ENCODE measurements at places on chromosomes 3 and 15.

- no peak for DNase-seq
Observed at GRCh38 chr3:125104639-125105038, 48.8 kb upstream of the HEG1 start.

DNA sequence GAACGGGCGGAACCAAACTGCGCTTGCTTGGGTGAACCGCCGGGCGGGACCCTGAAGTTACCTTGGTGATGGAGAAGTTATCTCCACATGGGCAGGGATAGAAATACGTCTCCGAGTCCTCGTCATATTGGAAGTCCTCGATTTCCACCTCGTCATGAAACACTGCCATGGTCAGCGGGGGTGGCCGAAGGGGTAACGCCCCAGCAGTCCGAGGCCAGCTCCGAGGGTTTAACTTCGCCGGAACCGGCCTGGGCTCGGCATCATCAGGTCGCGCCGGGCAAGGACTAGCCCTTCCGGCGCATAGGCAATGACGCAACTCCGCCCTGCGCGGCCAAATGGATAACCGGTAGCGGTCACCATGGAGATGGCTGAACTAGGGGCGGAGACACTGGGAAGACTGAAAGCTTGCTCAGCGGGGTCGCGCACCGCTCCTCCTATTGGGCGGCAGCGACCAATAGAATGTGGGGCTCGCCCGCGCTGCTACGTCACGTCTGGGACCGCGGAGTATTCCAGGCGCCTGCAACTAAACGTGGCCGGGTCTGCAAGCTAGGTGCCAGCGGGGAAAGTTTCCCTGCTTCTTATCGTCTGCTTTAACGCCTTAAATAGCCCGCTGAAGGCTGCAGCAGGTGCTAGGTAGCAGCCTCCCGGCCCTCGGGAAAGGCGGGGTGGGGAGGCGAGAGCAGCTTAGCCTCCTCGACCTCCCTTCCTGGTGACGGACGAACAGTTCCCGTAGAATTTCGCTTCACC is at the start of the genes DPH3 and OXNAD1:
Gene DPH3, minus strand, starts transcription at position 236 of the 747 bp plus-strand sequence. Its CDS starts 67 bp downstream, at position 169.
Gene OXNAD1, plus strand, starts transcription at position 505 of the 747 bp plus-strand sequence. CDS start 5,741 bp downstream, outside the sequence.
- DNase-seq: peak; percentile 96

GRCh38 chr15:48332642-48333034 is 1.4 kb downstream of the DUT start:
- DNase-seq: no peak

GRCh38 chr3:56974247-56974930 is 86.1 kb upstream of the SPATA12 start:
- DNase-seq: no peak

DNA sequence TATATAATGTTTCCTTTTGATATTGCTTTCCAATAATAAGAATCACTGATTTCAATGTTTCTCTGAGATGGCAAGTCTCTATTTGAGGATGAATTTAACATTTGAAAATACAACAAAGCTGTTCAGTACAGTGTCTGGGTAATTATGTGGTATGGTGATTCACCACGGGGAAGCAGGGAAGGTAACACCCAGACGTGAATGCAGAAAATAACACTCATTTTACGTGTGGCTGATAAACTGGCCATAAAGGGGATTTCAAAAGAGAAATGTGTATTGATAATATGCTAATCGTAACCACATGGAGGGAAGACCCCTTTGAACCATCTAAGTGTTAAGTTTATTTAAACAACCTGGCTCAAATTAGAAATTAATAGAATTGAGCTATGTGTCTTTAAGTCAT is 344.6 kb downstream of the GRM7 start:
- no peak for DNase-seq

DNA sequence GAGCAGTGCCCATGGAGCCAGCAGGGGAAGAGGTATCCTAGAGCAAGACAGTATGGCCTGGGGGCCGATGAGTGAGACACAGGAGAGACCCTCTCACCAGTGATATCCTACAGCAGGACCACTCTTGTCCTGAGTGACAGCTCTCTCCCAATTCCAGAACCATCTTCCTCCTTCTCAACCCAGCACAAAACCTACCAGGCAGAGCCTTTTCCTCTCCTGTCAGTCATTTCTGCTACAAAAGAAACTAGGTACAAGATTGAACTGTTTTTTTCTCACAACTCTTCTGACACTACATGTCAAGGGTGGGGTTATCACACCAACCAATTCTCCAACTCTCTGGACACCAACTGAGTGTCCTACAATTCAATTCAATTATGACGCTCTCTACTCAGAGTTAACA is 506.6 kb downstream of the EPHB1 start:
- DNase-seq: no peak

- no peak for DNase-seq
Observed at GRCh38 chr3:188421151-188421821, 267.3 kb downstream of the LPP start.

GRCh38 chr3:129703913-129704312 is 97.4 kb upstream of the PLXND1 start:
- DNase-seq: no peak

DNA sequence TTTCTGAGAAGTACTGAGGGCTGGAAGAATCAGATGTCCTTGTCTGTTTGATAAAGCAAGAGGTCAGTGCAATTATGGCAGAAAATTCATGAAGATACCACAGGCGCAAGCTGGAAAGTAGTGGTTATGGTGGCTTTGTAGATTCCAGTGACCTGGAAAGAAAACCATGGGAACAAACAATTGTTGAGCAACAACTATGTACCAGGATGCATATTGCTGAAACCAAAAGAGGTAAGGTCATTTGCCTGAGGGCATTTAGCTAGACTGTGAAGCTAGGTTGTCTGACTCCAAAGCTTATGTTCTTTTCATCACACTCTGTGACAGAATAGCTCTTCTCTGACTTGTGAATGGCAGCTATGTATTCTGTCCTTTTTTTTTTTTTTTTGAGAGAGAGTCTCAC is 74.0 kb downstream of the B3GALNT1 start:
- DNase-seq: no peak

- no peak for DNase-seq
Observed at GRCh38 chr3:44301746-44302145, 36.8 kb upstream of the TCAIM start.

DNA sequence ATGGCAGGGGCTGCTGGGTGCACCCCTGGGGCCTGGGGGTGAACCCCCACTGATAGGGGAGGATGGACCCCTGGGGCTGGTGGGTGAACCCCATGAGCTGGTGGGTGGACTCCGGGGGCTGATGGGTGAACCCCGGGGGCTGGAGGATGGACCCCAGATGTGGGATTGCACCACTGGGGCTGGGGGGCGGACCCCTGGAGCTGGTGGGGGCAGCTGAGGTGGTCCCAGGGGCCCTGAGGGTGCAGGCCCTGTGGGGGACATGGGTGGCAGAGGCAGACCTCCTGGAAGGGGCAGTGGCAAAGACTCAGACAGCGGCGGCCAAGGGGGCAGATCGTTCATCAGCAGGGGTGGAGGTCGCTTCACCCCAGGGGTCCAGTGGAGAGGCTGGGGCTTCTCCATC is 17.4 kb upstream of the TXNRD3 start:
- DNase-seq: no peak

- no peak for DNase-seq
Observed at GRCh38 chr15:23736033-23736673, 49.0 kb upstream of the NDN start.

GRCh38 chr15:59553879-59554735 is 57.5 kb upstream of the GCNT3 start:
- no peak for DNase-seq

DNA sequence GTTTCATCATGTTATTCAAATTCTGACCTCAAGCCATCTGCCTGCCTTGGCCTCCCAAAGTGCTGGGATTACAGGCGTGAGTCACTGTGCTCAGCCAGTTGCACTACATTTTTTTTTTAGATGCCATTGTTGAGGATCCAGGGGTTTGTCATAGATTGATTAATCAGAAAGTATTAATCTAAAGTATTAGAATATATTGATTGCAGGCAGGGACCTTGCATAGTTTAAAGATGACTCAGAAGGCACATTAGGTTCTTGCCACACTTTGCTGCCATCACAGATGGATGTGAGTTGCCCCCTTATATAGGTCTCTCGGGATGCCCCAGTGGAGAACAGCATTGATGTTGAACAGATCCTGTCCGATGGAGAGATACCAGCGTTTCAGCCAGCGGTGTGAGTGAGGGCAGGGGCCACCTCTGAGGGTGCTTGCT is 41.1 kb downstream of the IGF1R start:
- no peak for DNase-seq

GRCh38 chr15:73052653-73053397 is 562 bp downstream of the NEO1 start:
- no peak for DNase-seq

DNA sequence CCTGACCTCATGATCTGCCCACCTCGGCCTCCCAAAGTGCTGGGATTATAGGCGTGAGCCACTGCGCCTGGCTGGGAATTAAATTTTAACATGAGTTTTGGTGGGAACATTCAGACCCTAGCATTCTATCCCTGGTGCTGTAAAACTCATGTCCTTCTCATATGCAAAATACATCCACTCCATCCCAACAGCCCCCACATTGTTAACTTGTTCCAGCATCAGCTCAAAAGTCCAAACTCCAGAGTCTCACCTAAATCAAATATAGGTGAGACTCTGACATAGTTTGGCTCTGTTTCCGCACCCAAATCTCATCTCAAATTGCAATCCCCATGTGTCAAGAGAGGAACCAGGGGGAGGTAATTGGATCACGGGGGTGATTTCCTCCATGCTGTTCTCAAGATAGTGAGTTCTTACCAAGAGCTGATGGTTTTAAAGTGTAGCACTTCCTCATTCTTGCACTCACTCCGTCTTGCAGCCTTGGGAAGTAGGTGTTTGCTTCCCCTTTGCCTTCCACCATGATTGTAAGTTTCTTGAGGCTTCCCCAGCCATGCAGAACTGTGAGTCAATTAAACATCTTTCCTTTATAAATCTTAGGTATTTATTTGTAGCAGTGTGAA is 96.2 kb upstream of the PLCL2 start:
- DNase-seq: no peak

- no peak for DNase-seq
Observed at GRCh38 chr15:70704166-70704565, 59.2 kb downstream of the UACA start.

DNA sequence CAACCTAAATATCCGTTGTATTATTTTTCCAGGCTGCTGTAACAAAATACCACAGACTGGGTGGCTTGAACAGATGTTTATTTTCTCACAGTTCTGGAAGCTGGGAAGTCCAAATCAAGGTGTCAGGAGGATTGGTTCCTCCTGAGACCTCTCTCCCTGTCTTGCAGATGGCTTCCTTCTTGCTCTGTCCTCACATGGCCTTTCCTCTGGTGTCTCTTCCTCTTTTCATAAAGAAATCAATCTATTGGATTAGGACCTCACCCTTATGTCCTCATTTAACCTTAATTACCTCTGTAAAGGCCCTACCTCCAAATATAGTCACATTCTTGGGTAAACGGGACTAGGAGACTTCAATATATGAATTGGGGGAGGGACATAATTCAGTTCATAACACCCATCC is 89.2 kb upstream of the PLCL2 start:
- no peak for DNase-seq

- no peak for DNase-seq
Observed at GRCh38 chr3:149553781-149554451, 79.4 kb downstream of the TM4SF4 start.

DNA sequence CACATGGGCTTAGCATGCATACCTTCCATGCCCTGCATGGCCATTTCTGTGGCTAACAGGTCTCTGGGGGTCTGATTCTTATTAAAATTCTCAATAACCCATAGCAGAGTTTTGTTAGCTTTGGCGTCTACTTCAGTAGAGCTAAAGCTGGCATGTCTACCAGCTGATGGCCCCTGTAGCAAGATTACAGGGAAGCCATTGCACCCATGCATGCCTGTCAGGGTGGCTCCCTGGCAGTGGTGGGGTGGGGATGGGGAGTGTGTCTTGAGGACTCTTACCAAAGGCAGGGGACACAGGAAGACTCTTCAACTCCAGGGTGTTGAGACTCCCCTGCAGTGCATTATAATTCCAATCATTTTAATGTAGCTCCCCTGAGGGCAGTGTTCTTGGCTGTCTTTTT is 4.7 kb downstream of the KY start:
- DNase-seq: no peak

DNA sequence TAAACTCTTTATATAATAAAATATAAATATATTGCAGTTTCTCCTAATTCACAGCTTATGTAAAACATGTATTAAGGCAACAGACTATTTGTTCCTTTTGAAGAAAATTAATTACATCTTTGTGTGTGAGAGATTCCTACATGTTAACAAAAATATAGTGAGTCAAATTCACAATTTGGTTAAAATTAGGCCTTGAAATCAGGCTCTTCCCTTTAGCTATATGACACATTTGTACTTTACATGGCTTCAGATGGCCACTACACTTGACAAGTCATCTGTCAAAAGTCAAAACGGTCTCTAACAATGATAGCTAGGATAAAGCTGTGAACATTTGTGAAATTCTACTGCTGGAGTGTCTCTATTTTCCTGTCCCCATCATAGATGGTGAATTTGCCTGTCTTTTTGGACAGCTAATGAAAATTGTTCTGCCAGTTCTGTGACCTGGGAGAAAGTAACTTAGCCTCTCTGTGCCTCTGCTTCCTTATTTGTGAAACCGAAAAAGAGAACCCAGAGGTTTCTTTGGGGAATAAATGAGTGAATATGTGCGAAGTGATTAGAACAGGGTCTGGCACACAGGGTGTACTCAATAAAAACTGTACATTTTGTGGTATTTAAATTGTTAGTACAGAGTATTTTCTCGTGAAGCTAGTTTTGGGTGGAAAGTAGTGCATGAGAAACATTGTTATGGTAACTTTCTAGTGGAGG is 23.6 kb downstream of the TM4SF4 start:
- no peak for DNase-seq

- no peak for DNase-seq
Observed at GRCh38 chr3:184320104-184320445, 5.7 kb downstream of the EIF4G1 start.

GRCh38 chr3:172030181-172030580 is 9.2 kb upstream of the FNDC3B start:
- DNase-seq: no peak

- no peak for DNase-seq
Observed at GRCh38 chr3:162007722-162008121, 511.1 kb downstream of the OTOL1 start.

DNA sequence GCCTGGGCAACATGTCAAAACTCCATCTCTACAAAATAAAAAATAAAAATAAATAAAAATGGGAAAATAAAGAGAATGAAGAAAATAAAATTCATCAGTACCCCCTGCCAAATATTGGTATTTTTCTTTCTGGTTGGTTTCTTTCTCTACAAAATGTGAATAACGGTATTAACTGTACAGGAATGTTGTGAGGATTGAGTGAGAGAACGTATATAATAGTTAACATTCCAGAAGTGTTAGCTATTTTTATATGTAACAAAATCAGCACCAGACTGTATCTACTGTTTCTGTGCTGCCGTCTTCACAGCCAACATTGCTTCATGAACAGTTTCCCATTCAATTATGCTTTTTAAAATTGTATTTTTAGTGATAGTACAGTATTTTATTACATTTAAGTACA is 25.5 kb upstream of the RNU6-1 start:
- DNase-seq: no peak

DNA sequence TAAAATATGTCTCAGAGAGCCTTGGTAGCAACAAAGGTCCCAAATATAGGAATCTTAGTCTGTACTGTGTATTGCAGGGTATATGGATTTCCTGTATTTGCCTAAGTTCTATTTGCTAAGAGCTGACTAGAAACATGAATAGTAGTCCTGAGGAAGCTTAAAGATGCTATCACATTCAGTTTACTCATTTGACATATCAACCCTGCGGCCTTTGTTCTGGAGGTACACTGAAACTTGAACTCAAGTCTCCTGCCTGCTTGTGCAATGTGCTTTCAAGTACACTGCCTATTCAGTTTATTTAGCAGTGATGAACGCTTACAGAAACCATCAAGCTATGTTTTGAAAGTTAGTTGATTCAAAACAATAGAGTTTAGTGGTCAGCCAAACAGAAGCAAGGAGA is 21.1 kb downstream of the IL1RAP start:
- no peak for DNase-seq

- DNase-seq: no peak
Observed at GRCh38 chr3:58657036-58657520, 9.5 kb downstream of the FAM3D start.
